ENCODE measurements at places on chromosomes 7 and 10.

DNA sequence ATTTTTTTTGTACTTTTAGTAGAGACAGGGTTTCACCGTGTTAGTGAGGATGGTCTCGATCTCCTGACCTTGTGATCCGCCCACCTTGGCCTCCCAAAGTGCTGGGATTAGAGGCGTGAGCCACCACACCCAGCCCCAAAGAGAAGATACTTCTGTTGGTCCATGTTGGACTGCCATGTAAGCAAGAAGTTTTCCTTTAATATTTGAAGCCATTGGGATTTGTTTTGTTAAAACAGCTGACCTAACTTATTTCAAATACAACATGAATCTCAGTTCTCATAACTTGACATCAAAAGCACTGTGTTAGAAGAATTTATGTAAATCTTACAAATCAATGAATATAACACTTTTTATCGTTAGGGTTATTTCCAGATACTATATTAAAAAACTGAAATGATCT lies 302.4 kb downstream of the SDHAF3 start:
- H3K4me1 ChIP-seq, result no peaks in the 10 kb centered on the region
- no peaks in the 10 kb centered on the region for H3K27me3 ChIP-seq
- no peaks in the 10 kb centered on the region for H3K36me3 ChIP-seq
- H3K4me3 ChIP-seq, result no peak overlapping the region
- H3K27ac ChIP-seq, result no peak overlapping the region

DNA sequence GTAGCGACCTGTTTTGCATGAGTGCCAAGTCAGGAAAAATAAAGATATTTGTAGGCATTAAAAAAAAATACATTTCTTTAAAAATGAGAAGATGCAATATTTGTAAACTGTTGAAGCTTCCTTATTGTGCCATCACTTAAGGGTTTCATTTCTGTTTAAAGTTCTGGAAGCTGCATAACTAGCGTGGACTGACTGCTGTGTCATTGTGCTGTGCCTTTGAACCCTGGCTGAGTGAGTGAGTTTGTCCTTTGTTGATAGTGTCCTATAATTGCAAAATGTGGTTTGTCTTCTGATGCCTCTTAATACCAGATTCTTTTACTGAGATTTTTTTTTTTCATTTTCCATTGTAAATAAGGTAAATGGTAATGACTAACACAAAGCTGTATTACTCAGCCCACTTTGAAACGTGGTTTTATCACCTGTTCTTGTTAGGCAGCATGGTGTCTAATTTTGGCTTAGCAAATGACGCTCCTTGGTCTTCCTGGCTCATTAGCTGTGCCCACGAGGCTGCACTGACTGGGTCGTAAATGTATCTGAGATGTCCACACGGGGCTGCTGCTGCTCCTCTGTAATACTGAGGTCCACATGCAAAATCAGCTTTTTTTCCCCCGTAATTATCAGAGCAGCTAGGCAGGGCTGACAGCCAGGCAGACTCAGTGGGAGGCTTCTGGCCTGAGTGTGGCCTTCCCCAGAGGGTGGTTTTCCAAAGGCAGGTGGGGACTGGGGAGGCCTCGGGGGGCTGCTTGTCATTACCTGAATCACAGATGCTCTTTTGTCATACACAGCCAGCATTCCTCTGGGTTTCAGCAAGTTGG lies 14.8 kb downstream of the ZSCAN25 start:
- no peak overlapping the region for H3K4me3 ChIP-seq
- H3K4me1 ChIP-seq, result no peaks in the 10 kb centered on the region
- no peaks in the 10 kb centered on the region for H3K27me3 ChIP-seq
- peak; percentile 41 for DNase-seq
- H3K27ac ChIP-seq, result no peak overlapping the region
- H3K36me3 ChIP-seq, result no peaks in the 10 kb centered on the region

GRCh38 chr7:115748123-115748738 lies 282.3 kb downstream of the TFEC start:
- H3K27ac ChIP-seq, result no peak overlapping the region
- H3K4me1 ChIP-seq, result no peaks in the 10 kb centered on the region
- no peak overlapping the region for H3K4me3 ChIP-seq

DNA sequence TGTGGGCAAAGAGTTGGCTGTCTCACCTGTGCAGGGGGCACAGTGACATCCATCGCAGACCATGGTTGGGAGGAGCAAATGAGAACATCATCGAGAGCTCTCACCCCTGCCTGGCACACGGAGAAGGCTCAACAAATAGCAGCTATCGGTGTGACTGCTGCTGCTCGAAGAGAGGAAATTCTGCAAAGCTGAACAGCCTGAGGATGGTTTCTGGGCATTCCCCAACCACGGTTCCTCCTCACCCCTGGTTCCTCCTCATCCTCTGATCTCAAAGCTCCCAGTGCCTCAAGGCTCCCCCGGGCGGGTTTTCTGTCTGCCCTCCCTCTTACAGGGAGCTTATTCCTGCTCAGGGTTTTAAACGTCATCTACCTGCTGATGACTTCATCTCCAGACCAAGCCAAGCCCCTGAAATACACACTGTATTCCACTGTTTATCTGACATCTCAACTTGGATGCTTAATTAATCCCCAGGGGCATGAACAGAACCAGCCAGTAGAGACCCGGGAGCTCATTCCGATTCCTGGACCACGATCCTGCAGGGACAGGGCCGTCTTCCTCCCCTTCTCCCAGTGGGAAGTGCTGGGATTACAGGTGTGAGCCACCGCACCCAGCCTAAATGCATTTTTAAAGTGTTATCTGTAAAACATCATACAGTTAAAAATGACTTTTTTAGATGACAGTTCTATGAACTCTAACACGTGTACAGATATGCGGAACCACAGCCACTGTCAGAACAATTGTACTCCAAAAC lies 19.5 kb upstream of the NOM1 start:
- no peaks in the 10 kb centered on the region for H3K36me3 ChIP-seq
- DNase-seq, result no peak
- H3K4me3 ChIP-seq, result no peak overlapping the region
- no peaks in the 10 kb centered on the region for H3K27me3 ChIP-seq
- H3K27ac ChIP-seq, result no peak overlapping the region

DNA sequence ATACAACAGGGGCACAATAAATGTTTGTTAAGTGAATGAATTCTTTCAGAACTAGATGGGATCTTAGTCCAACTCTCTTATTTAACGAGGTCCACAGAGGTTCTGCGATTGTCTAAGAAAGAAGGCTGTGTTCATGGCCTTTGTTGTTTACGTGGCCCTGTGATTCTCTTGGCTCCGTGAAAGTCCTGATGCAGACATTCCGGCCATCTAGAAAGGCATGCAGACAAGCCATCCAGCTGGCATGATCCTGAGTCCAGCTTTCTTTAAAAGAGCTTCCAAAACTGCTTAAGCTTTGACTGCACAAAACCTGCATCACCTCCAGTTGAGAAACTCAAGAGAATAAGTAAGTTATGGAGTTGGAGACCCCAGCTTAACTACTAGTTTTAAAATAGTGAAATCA lies 26.0 kb downstream of the EGFR start:
- no peak overlapping the region for H3K27ac ChIP-seq
- H3K4me3 ChIP-seq, result no peak overlapping the region
- H3K4me1 ChIP-seq, result peaks cover 37% of the 10 kb centered on the region

Measured in Caco-2 (cell line).